ENCODE measurements at places on chromosomes 2 and 18. TPM values are rescaled to one million over a fixed set of nuclear protein-coding genes. Genes with fewer than 3 reads are reported as not detected.

G6PC2 gene
- total RNA-seq, result not detected

ARHGEF4 gene
- 0.51 TPM for total RNA-seq

C2orf15 gene
- total RNA-seq, result 0.86 TPM

CXCR4 gene
- total RNA-seq, result 102 TPM

DCC gene
- total RNA-seq, result not detected

CD8B2 gene
- 4.5 TPM for total RNA-seq

LYG2 gene
- total RNA-seq, result not detected

LYPD6 gene
- not detected for total RNA-seq

ADCYAP1 gene
- not detected for total RNA-seq

GRHL1 gene
- 0.93 TPM for total RNA-seq

ERBB4 gene
- not detected for total RNA-seq

TTN gene
- 0.80 TPM for total RNA-seq

C2orf69 gene
- 20.9 TPM for total RNA-seq

RESP18 gene
- not detected for total RNA-seq

BIRC6 gene
- total RNA-seq, result 71.8 TPM

NPAS2 gene
- total RNA-seq, result 1.8 TPM

ZSWIM2 gene
- not detected for total RNA-seq

DCDC2C gene
- not detected for total RNA-seq

LGALSL gene
- total RNA-seq, result 0.84 TPM

MAB21L4 gene
- total RNA-seq, result not detected

TUBA3E gene
- not detected for total RNA-seq

TRIP12 gene
- 269 TPM for total RNA-seq

C2orf80 gene
- not detected for total RNA-seq

CPLX4 gene
- total RNA-seq, result not detected

TMEM17 gene
- 0.84 TPM for total RNA-seq

CLEC4F gene
- not detected for total RNA-seq

ROCK1 gene
- 66.5 TPM for total RNA-seq

AOX1 gene
- total RNA-seq, result not detected

CCDC68 gene
- total RNA-seq, result not detected

FOXD4L1 gene
- 0.18 TPM for total RNA-seq

AFTPH gene
- 44.2 TPM for total RNA-seq

ARHGAP15 gene
- total RNA-seq, result 41.4 TPM

PROM2 gene
- total RNA-seq, result 0.18 TPM

SERPINB13 gene
- not detected for total RNA-seq

ZBTB14 gene
- 22.2 TPM for total RNA-seq

XIRP2 gene
- not detected for total RNA-seq

CFAP221 gene
- total RNA-seq, result not detected

GALR1 gene
- total RNA-seq, result not detected

MROH2A gene
- not detected for total RNA-seq

BCL2 gene
- total RNA-seq, result 60.5 TPM

CXCR1 gene
- total RNA-seq, result not detected

ELOA2 gene
- total RNA-seq, result not detected

PPP3R1 gene
- total RNA-seq, result 86.1 TPM

IGFBP5 gene
- not detected for total RNA-seq

PSMA8 gene
- 1.4 TPM for total RNA-seq

PROKR1 gene
- total RNA-seq, result not detected

CTAGE1 gene
- total RNA-seq, result not detected

Data from CD8-positive, alpha-beta memory T cell (primary cell).